Fibroblast of skin of back (primary cell): ENCODE measurements at places on chromosomes 1 and 21.

- DNase-seq = no peak
Observed at GRCh38 chr1:182193908-182194550, 132.5 kb upstream of the ZNF648 start.

DNA sequence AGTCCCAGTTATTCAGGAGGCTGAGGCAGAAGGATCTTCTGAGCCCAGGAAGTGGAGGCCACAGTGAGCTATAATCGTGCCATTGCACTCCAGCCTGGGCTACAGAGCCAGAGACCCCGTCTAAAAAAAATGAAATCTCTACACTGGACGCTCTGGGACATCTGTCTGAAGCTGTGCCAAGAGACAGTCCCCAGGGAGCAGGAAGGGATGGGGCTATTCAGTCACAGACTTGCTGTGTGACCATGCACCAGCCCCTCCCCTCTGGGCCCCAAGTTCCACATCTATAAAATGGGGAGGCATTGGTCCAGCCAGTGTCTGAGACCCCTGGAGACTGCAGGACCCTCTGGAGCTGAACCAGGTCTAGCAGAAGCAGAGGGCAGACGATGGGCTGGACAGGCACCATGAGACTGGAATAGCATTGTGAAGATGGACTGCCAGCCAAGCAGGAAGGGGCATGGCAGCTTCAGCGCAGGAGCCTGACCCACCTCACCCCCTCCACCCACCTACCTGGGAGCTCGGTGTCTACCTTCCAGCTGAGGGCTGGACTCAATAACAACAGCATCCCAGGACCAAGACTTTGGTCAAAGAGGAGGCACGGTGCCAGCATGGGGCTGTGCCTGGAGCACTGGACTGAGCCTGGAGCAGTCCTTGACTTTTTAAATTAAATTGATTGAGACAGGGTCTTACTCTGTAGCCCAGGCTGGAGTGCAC lies 1.4 kb downstream of the TMEM54 start:
- no peak for DNase-seq

DNA sequence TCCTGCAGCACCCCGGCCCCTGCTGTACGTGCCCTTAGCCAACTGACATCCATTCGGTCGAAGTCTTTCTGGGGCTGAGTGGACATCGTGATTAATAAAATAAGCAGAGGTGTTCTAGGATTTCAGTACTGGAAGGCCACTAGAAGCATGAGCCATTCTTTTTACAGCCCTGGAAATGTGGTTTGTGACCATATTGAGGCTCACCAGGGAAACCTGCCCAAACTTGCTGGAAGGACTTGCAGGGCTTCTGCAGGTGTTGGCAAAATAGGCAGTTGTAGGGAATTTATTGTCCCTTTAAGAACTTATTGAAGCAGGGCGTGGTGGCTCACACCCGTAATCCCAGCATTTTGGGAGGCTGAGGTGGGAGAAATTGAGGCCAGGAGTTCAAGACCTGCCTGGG lies 80.8 kb downstream of the DOP1B start:
- no peak for DNase-seq

DNA sequence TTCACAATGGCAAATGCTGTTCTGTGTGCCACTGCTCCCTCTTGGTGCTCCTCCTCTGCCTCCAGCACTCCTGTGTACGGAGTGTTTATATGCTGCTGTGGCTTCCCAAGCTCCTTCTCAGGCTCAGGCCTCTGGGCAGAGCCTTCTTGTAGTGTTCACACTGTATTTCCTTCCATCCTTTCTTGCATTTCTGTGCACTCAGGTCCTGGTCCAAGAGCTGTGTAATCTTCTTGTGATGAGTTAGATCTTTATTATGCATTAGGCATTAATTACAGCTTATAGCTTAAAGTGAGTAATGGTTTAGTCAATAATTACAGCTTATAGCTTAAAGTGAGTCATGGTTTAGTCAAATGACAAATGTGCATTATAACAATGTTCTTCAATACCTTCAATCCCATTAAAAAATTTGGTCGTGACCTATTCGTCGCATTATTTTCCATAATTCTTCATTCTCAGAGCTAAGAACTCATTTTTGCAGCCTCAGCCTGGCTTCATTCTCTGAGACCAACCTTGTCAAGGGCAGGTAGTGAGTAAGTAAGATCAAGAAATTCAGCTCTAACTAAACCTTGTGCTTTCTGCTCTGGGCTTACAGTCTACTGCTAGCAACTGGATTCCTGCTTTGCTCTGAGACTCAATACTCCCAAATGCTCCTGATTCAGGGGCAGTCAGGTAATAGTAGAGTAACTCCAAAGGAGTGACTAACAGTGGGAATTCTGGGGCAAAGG lies 154.5 kb upstream of the SPAG17 start:
- peak; percentile 22 for DNase-seq

- DNase-seq = no peak
Observed at GRCh38 chr1:1969505-1969900, 34.1 kb downstream of the CFAP74 start.

DNA sequence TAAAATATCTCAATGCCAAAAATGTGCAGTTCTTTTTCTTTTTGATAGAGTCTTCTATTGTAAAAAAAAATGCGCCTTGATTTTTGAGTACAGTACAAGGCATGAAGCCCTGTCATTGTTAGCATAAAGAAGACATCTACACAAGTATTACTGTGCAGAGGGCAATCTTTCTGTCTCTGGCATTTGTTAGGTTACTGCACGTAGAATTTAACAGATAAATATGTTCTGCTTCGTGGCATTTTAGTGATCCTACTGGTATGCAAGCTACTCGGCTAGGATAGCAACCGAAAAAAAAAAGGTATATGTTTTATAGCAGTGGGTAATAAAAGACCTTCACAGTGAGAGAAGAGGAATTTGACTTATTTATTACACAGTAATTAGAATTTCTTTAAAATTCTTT lies 492.9 kb upstream of the ADGRL2 start:
- DNase-seq = no peak
